Inflammatory macrophage (primary cell): ENCODE measurements at places on chromosomes 4 and X.
A peak's percentile ranks its signal among the peaks of the same experiment; 100 is the strongest.

- no peak for DNase-seq
Measured at GRCh38 chr4:108466936-108467902, 153.2 kb upstream of the RPL34 start.

- no peak for DNase-seq
Measured at GRCh38 chr4:54493862-54494261, 163.9 kb upstream of the KIT start.

DNA sequence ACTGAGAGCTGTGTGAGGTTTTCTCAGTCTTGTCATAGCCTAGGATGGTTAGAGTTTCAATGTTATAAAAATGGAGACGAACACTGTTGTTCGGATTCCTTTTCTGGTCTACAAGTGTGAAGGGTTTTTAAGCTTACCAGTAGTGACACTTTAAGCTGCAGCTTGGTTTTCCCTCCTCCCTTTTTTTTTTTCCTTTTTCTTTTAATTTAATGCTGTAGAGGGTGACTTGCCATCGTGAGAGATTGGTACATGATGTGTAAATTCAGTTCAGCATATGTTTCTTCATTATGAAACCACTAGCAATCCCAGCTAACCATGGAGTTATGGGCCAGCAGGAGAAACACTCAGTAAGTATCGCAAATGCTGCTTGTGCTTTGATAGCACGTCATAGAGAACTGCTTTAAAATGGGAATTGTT, 165.0 kb downstream of the RAPGEF2 start:
- no peak for DNase-seq

DNA sequence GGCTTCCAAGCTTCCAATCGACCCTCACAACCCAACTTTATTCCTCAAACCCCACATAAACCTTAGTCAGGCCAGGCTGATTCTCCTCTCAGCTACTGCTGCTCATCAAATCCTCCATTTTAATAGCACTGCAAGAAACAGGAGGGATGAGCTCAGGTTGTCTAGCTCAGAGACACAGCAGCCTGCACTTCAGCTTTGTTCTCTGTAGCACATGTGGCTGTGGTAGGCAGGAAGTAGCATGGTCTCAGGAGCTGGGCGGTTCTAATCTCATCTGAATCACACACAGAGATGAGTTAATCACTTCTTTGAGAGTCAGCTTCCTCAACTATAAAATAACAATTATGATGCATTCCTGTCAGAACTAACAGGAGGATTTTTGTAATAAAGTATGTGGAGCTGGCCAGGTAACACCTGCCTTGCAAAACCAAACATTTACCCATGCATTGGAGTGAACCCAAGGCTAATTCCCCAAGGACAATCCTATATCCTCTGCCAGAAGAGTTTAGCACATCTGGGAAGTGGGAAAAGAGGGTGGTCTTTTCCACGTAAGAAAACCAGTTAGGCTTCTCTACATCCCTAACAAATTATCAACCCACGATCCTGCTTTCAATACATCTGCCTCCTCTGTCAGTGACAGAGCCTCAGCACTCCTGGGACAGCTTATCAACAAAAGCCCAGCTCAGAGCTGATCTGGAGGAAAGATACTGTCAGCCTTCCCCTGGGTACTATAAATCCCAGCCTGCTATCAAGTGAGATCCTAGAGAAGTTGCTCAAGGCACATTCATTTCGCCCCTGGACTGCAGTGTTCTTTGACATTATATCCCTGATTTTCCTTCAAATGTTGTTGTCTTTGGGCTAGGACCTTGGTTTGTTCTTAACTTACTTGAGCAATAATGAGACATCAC, 32.8 kb downstream of the ELOVL6 start:
- DNase-seq = peak; percentile 44

DNA sequence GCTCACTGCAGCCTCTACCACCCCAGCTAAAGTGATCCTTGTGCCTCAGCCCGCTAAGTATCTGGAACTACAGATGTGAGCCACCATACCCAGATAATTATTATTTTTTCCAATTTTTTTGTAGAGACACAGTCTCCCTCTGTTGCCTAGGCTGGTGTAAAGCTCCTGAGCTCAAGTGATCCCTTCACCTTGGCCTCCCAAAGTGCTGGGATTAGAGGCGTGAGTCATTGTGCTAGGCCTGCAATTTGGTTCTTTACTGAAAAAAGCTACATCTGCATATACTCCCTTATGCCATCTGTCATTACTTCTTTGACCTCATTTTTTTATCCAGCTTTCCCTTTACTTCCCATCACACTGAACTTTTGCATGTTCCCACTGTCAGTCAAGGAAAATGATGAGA, 2012.4 kb upstream of the IGFBP7 start:
- DNase-seq = no peak

DNA sequence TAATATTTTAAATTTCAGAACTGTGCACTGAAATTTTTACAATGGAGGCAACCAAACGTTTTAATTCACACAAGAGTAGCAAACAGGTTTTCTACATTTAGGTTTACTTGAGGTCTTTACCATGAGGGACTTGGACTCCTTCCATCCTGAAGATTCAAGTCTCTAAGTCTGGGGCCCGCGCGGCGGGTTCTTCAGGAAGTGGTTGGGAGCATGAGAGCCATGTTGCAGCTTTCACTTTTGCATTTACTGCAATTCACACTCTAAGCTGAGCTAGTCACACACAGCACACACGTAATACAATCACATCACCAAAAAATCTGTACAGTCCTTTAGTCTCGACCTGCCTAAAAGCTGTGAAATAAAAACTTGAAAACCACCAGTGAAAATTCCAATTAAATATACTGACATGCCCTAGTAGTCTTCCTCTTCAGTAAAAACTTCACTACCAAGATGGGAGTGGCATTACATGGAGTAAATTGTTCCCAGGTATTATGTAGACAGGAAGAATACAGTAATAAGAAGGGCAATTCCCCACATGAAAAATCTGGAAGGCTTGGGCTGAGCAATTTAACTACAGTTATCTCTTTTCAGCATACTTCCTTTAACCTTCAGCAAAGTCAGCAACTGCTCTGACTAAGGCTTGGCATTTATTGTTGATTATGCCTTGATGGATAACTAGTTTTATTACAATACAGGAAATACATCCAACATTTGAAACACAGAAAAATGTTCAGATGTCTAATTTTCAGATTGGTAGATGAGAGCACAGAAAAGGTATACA, 571.1 kb upstream of the DIPK2B start:
- peak; percentile 67 for DNase-seq

DNA sequence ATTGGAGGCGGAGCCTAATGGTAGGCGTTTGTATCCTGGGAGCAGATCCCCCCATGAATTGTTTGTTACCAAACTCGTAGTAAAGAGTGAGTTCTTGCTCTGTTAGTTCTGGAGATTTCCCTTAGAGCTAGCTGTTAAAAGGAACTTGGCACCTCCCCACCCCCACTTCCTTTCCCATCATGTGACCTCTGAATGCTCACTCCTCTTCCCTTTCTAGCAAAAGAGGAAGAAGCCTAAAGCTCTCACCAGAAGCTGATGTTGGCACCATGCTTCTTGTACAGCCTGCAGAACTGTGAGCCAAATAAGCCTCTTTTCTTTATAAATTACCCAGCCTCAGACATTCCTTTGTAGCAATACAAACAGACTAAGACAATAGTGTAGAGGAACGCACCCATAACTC, 13.8 kb upstream of the ATOH1 start:
- DNase-seq = peak; percentile 91

DNA sequence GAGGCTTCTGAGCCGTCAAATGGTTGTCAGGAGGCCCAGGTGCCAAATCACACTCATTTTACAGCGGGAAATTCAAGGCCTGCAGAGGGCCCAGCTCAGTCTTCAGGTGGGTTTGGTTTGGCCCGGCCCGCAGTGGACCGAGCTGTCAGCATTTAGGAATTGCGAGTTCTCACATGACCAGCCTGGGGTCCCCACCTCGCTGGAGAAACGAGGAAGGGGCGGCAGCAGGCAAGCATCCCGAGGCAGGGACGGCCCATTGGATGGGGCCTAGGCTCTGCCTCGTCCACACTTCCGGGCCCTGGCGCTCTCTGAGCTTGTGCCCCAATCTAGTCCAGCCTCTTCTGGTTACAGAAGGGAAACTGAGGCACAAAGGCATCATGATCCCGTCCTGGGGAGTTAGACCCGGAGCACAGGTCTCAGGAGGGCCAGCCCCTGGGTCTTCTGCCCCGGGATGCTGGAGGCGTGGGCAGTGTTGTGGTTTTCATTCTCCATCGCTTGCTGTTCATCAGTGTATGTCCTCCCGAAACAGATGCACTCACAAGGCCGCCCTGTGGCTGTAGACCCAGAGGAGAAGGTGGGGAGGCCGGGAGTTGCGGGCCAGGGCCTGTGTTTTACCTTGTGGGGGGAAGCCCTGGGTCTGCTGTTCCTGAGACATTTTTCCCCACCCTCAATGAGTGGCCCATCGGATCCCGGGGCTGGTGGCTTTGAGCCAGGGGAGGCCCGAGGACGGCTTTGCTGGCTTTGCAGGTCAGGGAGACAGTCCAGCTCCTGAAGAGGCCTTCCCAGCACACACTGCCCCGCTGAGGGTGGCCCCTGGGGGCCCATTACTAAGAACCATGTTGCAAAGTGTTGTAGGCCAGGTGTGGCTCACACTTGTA, 8.9 kb downstream of the PSAPL1 start:
- no peak for DNase-seq

GRCh38 chrX:65600106-65600505, 65.5 kb upstream of the LAS1L start:
- DNase-seq = no peak
